Cardiac ventricle fibroblast (primary cell): ENCODE measurements at places on chromosomes 13 and 19. TPM values are rescaled to one million over a fixed set of nuclear protein-coding genes. Genes with fewer than 3 reads are reported as not detected.

The CGB2 gene
- total RNA-seq: not detected in 2 replicates

The ARRDC5 gene
- not detected in 2 replicates for total RNA-seq

The ZNF433 gene
- 4.2 and 6.7 TPM in 2 replicates for total RNA-seq

The SMIM24 gene
- total RNA-seq: not detected in 2 replicates

The CD37 gene
- not detected in 2 replicates for total RNA-seq

The CASP14 gene
- not detected in 2 replicates for total RNA-seq

The ZNF837 gene
- 3.8 and 4.8 TPM in 2 replicates for total RNA-seq

The SLC25A41 gene
- total RNA-seq: not detected in 2 replicates

The SOX1 gene
- not detected in 2 replicates for total RNA-seq

The FAM124A gene
- 1.0 and 1.7 TPM in 2 replicates for total RNA-seq

The FBXO27 gene
- 1.6 and 7.0 TPM in 2 replicates for total RNA-seq

The CERS1 gene
- total RNA-seq: 0.56 and 2.1 TPM in 2 replicates
